ENCODE measurements at places on chromosomes 16 and 17.

DNA sequence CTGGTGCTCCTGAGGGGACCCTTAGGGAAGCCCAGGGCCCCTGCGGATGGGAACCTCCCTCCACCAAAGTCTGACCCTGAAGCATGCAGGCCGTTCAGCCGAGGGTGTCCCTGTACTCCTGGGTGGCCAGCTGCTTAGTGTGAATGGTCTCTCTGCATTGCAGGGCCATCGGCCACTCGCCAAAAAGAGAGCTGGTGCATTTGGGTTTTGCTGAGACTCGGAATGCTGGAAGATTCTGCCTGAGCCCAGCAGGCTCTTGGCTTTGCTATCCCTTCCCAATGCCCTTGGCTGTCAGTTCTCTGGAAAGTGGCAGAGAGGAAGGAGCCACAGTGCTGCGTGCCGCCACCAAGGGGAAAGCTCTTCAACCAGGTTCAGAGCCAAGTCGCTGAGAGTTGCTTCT, 2.8 kb downstream of the MEOX1 start:
- DNase-seq, result no peak

GRCh38 chr16:78836802-78837491, 737.5 kb downstream of the WWOX start:
- DNase-seq, result no peak

DNA sequence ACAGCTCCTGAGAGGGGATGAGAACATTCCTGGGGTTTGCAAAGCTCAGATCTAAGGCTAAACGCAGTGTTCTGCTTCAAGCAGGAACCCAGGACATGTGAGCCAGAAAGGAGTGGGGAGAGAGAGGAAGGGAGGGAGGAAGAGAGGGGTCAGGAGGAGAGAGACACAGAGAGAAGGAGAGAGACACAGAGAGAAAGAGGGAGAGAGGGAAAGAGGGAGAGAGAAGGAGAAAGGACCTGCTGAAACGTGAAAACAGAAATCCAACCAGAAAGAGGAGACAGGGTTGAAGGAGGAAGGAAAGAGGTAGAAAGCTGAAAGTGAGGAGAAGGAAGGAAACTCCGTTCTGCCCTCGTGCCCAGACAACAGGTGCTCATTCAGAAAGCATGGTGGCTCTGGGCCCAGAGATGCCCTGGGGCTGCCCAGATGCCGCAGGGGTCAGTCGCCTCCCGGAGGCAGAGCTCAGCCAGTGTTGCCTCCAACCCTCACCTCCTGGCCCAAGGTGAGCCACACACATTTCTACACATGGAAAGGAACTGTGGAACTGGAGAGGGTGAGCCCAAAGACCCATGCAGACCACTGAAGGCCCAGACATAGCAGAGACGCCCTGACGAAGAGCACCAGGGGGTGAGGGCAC, 49.0 kb upstream of the ENPP7 start:
- DNase-seq, result no peak

- DNase-seq, result no peak
These were observed 10.0 kb downstream of the CYBC1 start for GRCh38 chr17:82440469-82440981.

- no peak for DNase-seq
These were observed 926 bp downstream of the MYH10 start for GRCh38 chr17:8629371-8630226.

Measured in stimulated activated CD4-positive, alpha-beta T cell treated with anti-CD3 and anti-CD28 coated beads, TNF-alpha, amount 100 ng/mL, for 24 hours (primary cell).